PC-3 (cell line): ENCODE measurements at places on chromosomes 7 and 10. TPM values are rescaled to one million over a fixed set of nuclear protein-coding genes. Genes with fewer than 3 reads are reported as not detected.

- no peak for DNase-seq
These were observed 194.6 kb upstream of the PHYHIPL start for GRCh38 chr10:58981846-58982245.

GRCh38 chr7:12685550-12685949 is 1.9 kb upstream of the ARL4A start:
- peak; percentile 85 for DNase-seq

GRCh38 chr10:44944354-44944753 is 15.2 kb upstream of the RASSF4 start:
- DNase-seq = no peak

- DNase-seq = no peak
These were observed 72.4 kb upstream of the LRRC4 start for GRCh38 chr7:128103498-128104107.

DNA sequence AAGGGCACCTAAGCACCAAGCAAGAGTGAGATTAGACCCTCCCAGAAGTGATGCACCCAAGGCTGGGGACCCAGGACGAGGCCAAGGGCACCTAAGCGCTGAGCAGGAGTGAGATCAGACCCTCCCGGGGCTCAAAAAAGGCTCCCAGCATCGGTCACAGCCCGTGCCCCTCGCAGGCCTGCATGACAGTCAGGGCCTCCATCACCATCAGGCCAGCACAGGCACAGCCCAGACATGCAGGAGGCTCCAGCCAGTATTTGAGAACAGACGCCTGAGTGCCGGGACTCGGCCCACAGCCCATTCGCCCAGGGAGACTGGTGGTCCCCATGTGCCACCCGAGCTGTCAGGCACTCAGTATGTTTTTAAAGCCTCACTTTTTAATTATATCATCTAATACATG is 595.9 kb downstream of the PTPRN2 start:
- DNase-seq = no peak

Gene FOXI2
- not detected in 2 replicates for total RNA-seq

DNA sequence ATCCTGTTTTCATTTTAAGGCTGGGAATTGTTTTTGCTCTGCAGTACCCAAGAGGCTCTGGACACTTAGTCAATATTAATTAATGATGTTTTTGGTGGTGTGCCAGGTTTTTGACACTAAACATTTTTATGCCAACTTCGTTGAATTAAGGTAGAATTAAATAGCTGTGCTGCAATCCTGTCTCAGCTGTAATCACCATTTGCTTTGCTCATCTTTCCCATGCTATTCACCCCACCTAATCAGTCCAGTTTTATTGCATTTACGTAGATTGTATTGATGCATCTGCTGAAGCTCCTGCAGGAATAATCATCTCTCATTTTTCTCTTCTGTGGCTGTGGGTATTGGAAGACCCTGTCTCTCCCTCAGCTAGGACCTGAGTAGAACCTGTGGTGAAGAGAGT is 52.6 kb upstream of the TRUB1 start:
- DNase-seq = no peak

DNA sequence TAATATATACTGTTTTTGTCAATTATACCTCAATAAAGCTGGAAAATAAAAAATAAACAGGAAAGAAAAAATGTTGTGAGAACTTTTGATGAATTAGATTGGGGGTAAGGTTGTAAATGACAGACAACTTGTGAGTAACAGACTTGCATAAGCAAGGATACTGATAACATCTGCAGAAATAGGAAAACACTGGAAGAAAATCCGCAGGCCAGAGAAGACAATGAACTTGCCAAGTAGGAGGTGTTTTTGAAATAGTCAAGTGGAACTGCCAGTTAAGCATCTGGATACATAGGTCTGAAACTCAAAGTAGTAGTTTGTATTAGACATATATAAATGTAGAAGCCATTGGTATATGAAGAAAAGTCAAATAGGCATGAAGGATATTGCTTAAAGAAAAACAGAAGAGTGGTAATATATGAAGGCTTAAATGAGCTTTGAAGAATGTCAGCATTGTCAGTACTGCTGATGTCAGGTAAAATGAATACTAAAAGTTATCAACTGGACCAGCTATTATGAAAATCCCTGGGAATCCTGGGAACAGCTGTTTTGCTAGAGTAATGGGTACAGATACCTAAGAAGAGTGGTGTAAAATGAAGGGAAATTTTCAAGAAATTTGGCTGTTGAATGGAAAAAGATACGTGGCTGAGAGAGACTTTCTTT is 58.7 kb downstream of the DNAJC1 start:
- DNase-seq = no peak

DNA sequence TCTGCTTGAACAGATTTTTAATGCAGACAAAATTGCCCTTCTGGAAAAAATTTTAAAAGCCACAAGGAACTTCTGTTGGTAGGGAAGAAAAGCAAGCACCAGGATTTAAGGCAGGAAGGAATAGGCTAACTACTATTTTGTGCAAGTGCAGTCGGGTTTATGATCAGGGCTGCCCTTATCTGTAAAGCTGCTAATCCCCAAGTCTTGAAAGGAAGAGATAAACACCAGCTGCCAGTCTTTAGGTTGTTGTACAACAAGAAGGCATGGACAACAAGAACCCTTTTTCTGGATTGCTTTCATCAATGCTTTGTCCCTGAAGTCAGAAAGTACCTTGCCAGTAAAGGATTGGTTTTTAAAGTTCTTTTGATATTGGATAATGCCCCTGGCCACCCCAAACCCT is 40.7 kb downstream of the RALA start:
- DNase-seq = no peak

- DNase-seq = no peak
These were observed 47.8 kb downstream of the BRI3 start for GRCh38 chr7:98329100-98329790.

Gene DOCK1
- total RNA-seq = 34.3 and 34.6 TPM in 2 replicates
